ENCODE measurements at places on chromosomes 1 and 21. TPM values are rescaled to one million over a fixed set of nuclear protein-coding genes. Genes with fewer than 3 reads are reported as not detected.

DNA sequence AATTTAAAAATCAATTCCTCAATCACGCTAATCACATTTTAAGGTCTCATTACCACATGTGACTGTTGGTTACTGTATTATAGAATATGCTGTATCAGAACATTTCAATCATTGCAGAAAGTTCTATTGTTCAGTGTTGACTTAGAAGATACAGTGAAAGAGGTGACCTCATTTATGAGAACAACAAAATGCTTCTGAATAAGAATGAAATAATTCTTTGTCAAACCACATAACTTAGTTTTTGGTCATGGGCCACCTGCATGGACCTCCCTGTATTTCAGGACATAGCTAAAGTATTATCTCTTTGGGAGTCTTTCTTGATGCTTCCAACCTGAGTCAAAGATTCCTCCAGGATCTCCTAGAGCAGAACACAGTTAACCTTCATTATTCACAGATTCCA is 22.3 kb downstream of the MFSD2A start:
- no peak for DNase-seq

DNA sequence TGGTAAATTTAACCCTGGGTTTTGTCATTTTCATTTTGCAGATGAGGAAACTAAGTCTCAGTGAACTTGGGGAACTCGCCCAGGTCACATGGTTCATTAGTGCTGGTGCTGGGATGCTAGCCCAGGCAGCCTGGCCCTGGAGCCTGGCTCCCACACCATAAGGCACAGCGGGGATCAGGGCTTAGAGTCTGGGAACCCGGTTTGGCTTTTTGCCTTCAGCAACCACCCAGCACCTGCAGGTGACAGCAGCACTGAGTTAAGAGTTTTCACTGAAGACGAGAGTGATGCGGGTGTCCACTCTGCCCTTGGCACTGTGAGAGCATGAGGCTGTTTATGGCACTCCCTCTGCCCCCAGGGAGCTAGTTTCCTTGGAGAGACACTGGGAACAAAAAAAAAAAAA is 18.4 kb upstream of the CD101 start:
- DNase-seq, result no peak

DNA sequence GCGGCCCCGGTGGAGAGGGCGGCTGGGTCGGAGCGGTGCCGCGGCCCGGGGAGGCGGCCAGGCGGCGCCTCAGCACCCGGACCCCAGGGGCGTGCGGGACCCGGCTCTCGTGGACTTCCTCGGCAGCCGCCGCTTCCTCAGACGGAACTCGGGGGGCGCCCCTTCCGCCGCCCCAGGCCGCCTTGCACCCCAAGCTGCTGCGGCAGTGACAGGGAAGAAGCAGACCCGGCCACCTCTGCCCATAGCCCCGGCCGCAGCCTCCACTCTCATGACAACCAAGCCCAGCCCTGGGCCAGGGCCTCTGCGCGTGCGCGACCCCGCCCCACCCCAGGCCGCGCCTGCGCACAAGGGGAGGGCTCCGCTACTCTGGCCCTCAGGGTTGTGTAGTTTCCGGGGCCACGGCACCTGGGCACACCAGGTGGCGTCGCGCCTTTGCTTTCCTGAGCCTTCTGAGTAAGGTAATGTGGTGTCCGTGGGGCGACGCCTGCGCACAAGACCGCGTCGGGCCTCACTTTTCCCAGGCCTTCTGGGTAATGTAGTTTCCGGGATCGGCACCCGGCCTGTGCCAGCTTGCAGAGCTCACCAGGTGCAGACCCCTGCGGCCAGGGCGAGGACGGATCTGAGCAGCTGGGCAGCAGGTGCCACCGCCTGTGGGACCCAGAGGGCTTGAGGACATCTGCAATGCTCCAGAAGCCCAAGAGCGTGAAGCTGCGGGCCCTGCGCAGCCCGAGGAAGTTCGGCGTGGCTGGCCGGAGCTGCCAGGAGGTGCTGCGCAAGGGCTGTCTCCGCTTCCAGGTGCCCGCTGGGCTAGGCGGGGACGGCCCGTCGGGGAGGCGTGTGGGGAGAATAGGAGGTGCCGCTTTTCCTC is at the start of the genes CEP104 and DFFB:
Gene CEP104 (minus strand): TSS at position 289 of the 868 bp plus-strand sequence. CDS start 4,804 bp downstream, outside the sequence.
Gene DFFB (plus strand): TSS at position 554 of the 868 bp plus-strand sequence. CDS start 128 bp downstream, at position 682.
- peak; percentile 99 for DNase-seq

- DNase-seq, result no peak
These were observed 334.6 kb downstream of the RGS7 start for GRCh38 chr1:241022366-241022765.

GRCh38 chr1:235943581-235944114 is 76.9 kb upstream of the LYST start:
- no peak for DNase-seq

- DNase-seq, result no peak
These were observed 1.6 kb upstream of the DNMT3L start for GRCh38 chr21:44263221-44263760.

GRCh38 chr1:48610628-48611542 is 138.9 kb upstream of the SPATA6 start:
- no peak for DNase-seq

- DNase-seq, result no peak
These were observed 169.8 kb upstream of the CXADR start for GRCh38 chr21:17343055-17343454.

DNA sequence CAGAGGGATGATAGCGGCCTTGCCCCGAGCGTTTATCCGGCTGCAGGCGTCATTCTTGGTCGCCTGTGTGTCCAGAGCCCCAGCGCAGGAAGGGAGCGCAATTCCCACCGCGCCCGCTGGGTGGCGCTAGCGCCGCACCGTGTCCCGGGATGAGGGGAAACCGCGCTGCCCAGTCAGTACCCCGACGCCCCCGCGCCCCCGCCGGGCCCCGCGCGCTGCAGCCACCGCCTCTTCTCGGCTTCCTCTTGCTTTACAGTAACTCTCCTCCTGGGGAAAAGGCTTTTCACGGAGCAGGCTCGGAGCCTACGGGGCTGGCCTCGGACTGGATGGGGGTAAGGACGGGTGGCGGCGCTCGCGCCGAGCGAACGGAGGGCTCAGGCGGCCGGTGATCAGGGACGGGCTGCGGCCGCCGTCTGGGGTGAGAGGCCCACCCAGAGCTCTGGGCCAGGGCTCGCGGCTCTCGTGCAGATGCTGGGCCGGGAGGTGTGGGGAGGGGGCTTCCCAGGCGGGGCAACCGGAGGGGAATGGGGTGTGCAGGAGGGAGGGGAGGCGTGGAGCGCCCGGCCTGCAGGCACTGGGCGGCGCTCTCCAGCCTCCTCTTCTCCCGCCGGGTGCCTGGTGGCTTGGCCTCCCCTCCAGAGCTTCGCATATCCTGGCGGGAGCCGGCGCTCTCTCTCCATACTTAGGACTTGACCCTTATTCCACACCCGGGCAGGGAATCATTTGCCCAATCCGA is 29.8 kb downstream of the TEX35 start:
- DNase-seq, result peak; percentile 100

DNA sequence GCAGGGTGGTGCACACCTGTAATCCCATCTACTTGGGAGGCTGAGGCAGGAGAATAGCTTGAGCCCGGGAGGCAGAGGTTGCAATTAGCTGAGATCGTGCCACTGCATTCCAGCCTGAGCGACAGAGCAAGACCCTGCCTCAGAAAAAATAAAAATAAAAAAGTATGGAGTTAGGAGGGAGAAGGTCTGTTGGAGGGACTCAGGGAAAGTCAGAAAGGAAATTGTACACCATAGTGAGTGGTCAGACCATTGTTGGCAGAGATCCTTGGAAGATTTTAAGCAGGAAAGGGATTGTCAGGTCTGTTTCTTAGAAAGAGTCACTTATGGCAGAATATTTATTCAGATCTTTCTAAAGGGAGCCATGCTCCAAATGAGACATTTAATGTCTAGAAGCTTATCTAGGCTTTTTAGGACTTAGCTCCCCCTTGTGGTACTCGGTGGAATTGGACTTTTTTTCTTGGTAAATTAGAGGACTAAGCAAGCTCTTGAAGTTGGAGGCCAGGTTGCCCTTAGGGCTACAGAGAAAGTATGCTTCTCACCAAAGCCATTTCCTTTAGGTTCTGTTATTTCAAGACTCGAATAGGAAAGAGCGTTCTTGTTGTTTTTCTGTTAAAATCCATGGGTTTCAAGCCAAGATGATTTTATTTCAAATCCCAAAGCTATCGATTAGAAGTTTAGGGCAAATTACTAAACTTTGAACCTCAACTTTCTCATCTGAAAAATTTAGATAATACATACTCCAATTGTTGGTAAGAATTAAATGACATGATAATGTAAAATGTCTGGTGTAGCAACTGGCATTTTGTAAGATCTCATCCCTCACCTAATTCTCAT is 16.5 kb downstream of the MIA3 start:
- no peak for DNase-seq

GRCh38 chr1:22689505-22689904 is 21.1 kb upstream of the EPHB2 start:
- DNase-seq, result no peak

The HPDL gene
- total RNA-seq, result 4.3 TPM

The FMN2 gene
- not detected for total RNA-seq

DNA sequence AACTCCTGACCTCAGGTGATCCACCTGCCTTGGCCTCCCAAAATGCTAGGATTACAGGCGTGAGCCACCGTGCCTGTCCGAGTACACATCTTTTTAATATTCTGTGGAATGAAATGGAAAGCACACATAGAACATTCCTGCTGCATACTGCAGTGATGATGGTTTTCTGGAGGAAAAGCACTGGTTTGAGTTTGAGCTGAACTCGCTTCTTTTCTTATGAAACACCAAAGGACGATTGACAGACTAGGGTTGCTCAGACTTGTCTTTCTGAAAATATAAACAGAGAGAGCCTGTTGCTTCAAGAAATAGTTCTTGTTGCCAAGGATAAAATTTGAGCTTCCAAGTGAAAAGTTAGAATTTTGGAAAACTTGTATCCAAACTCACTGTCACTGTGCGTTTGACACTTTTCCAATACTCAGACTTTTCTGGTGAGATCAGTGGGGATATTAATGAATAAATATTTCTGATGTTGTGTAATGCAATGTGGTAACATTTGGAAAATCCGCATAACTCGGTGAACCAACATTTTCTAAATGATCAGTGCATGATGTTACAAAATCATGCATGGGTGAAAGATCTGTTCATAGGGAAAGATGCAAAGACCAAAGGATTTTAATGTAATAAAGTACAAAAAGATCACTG is 15.0 kb upstream of the ERMAP start:
- no peak for DNase-seq

DNA sequence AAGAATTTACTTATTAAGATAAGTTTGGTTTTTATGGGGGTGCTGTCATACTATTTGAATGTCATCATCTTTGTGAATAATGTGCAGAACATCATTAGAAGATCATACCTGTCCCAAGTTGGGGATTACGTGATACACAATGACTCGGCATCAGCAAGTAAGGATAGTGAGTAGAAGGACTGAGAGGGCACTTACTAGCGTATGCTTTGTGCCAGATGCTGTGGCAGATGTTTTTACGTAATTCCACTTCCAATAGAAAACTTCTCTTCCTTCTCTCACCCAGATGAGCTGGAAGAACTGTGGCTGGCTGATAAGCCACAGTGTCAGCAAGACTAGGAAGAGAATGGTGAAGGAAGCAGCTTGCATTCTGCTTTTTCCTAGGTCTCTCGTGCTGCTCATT is 28.1 kb upstream of the TGFB2 start:
- no peak for DNase-seq

GRCh38 chr1:79507770-79508169 is 501.2 kb upstream of the ADGRL4 start:
- no peak for DNase-seq

The MEAF6 gene
- 59.9 TPM for total RNA-seq

The SYDE2 gene
- total RNA-seq, result 0.38 TPM

- no peak for DNase-seq
These were observed 25.2 kb downstream of the SPOCD1 start for GRCh38 chr1:31790641-31791091.

- DNase-seq, result no peak
These were observed 58.6 kb downstream of the TLR5 start for GRCh38 chr1:223084464-223084866.

DNA sequence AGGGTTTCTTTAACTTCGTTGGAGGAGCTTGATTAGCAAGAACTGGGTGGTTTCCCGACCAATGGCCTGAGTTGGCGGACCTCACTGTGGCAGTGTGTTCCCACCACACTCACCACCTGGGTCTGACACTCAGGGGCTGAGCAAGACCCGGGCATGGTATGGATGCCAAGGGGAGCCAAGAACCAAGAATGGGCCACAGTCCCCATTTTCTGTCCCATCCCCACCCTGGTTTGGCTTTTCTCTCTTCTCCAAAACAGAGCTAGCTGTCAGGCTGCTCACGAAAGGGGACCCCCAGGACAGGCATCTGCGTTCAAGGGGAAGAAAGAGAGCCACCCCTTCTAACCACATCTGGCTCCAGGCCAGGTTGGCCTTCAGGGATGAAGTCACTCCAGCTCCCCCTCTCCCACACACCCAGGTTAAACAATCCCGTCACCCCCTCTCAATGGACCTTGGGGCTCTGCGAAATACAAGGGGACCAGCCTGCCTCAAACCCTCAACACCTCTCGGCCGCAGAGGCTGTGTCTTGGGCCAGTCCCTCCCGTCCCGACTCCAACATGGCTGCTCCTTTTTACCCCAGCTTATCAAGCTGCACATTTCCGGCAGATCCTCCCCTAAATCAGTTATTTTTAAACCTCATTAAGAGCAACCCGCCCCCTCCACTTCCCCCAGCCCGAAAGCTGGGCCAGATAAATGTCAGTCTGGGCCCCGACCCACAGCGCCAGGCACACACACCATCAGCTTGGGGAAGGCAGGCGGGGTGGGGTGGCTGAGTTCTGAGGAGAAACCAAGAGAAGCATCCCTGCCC is 3.4 kb downstream of the TAGLN2 start:
- peak; percentile 51 for DNase-seq

The GJC2 gene
- total RNA-seq, result 0.35 TPM

DNA sequence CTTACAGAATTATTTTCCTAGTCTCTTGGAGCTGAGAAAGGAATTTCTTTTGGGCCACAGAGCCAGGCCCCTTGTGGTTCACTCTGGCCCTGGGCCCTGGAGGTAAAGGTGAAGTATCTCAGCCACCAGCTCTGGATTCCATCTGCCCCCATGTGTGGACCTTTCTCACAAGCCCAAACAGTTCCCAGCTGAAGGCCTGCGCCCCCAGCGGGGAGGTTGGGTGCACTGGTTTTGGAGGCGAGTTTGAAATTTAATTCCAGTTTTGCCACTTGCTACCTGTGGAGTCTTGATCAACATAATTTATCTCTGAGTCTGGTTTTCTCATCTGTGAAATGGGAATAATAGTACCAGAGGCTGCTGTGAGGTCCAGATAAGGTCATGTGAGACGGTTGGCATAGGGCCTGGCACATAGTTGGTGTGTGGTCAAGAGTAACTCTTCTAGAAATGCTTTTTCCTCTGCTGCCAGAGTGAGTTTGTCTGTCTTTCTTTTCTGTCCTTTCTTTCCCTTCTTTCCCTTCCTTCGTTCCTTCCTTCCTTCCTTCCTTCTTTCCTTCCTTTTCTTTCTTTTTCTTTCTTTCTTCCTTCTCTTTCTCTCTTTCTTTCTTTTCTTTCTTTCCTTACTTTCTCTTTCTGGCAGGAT is 6.1 kb downstream of the AGTRAP start:
- DNase-seq, result no peak

The PRUNE1 gene
- total RNA-seq, result 14.2 TPM

The FAM167B gene
- 1.2 TPM for total RNA-seq

GRCh38 chr1:98157524-98158313 is 236.9 kb upstream of the DPYD start:
- DNase-seq, result no peak

The ADCY10 gene
- total RNA-seq, result 0.20 TPM

Measured in activated B cell treated with CpG ODN at 0.5 μM for 24 hours (primary cell).